ENCODE measurements at places on chromosomes 13 and 19.

- no peak for DNase-seq
These were observed 783.3 kb upstream of the ATXN8OS start for GRCh38 chr13:69324090-69324886.

DNA sequence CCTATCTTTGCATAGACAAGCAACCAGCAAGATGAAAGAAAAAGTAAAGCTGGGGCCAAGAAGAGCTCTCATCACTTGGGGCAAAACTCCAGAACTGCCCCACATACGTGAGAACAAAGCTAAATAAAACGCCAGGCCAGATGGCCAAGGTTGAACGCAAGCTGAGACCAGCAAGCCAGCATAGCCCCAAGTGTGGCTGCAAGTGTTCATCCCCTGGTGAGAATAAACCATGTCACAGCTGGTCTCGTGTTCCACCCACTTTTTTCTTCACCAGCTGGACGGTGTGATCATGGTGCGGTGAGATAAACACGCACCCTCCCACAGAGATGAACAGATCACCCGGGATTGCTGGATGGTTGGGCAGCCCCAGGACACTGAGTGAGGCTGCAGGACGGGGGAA lies 109.6 kb upstream of the CACNA1A start:
- no peak for DNase-seq

GRCh38 chr19:33463199-33463598 lies 58.4 kb downstream of the PEPD start:
- DNase-seq = no peak

- no peak for DNase-seq
These were observed 8.6 kb downstream of the BRCA2 start for GRCh38 chr13:32323912-32324311.

- no peak for DNase-seq
These were observed 1708.9 kb downstream of the SLITRK5 start for GRCh38 chr13:89380101-89380500.

DNA sequence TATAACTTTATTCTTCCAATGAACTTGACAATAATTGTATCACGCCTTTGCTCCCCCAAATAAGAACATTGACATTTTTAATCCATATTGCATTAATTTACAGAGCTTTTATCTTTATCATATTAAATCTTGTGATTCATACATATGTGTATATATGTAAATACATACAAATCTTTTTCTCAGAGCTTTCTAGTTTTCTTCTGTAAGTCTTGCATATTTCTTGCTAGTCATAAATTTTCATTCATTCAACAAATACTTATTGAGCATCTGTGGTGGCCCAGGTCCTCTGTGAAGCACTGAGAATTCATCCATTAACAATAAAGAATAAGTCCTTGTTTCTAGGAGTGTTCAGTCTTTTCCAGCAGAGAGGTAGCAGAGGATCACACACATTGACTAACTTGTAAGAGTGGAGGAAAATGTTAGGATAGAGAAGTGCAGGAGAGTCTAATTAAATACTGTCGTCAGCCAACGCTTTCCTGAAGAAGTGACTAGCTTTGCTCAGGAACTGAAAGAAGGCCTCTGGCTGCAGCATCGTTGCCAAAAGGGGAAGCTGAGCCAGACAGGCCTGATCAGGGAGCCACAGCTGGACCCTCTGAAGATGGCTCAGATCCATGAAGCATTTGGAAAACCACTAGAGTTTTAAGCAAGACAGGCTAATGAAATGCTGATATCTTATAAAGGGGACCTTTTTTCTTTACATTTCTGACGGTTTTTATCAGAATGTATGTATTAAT lies 38.6 kb upstream of the LAMP1 start:
- no peak for DNase-seq

DNA sequence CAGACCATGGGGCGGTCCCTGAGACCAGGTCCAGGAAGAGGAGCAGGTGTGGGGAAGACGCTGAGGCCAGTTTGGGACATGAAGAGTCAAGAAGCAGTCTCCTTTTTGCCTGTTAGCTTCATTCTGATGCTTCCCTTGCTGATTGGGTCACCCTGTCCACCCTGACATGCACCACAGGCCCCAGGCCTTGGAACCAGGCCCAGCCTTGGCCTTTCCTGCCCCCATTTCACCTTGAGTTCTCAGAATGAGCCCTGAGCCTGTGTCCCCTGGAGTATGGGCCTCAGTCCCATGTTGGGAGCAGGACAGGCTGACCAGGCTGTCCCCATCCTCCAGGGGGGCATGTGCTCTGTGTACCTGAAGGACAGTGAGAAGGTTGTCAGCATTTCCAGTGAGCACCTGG lies 4.9 kb upstream of the TIMM50 start:
- DNase-seq = no peak

- no peak for DNase-seq
These were observed 1.5 kb downstream of the UNC13A start for GRCh38 chr19:17686592-17687024.

DNA sequence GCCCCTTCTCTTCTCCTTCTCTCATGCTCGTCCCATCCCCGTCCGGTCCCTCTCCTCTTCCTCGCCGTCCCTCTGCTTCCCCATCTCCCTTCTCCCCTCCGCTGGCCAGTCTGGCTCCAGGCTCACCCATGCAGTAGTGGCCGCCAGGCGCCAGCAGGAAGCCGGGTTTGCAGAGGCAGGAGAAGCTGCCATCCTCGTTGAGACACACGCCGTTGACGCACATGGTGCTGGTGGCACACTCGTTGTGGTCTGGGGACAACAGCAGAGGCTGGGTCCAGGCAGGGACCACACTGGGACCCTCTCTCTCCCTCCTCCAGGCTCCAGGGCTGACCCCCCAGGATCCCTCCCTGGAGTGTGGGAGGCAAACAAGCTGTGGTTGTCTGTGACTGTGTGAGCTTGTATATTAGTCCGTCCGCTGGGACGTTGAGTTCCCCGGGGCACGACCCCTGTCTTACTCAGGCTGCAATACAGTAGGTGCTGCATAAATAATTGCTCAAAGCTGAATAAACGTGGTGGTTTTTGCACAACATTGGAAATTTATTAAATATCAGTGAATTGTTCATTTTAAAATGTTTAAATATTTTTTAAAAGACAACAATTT lies 16.4 kb downstream of the FBN3 start:
- DNase-seq = no peak

DNA sequence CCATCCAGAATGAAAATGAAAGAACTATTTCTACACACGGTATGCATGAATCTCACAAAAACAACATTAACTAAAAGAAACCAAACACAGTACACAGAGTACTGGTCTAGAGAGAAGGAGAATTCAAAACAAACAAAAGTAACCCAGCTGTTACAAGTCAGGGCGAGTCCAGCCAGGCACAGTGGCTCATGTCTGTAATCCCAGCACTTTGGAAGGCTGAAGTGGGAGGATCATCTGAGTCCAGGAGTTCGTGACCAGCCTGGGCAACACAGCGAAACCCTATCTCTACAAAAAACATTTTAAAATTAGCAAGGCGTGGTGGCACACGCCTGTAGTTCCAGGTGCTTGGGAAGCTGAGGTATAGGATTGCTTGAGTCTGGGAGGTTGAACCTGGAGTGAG lies 1.7 kb upstream of the PSMC4 start:
- no peak for DNase-seq

- DNase-seq = no peak
These were observed 1.2 kb downstream of the ADAMTSL5 start for GRCh38 chr19:1511318-1512317.

DNA sequence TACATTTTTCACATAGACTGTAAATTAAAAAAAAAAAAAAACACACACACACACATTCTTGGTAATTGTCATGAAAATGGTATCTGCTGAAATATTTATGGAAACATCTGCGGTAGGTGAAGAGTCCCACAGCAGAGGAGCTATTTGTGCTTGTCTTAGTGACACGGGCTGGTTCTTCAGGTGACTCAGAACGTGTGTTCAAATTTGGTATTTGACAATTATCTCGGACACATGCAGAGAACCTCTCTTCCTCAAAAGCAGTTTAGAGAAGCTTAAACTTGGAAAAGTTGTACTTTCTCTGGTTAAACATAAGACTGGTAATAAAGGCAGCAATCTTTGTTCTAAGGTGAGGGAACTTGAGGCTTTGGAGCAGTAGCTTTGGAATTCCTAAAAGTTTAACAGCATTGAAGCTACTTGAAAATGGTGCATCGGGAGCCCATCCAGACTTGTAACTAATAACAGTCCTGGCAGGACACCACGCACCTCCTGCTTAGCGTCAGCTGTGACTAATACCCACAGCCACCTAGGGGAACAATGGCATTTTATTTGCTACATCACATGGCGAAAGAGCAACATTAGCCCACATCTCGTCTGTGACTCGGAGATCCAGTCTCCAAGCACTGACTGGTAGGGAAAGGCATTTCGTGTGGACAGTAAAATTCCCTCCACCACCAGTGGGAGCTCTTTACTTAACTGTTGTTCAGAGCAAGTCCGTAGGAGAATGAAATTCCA lies 1505.1 kb upstream of the SLC10A2 start:
- no peak for DNase-seq

DNA sequence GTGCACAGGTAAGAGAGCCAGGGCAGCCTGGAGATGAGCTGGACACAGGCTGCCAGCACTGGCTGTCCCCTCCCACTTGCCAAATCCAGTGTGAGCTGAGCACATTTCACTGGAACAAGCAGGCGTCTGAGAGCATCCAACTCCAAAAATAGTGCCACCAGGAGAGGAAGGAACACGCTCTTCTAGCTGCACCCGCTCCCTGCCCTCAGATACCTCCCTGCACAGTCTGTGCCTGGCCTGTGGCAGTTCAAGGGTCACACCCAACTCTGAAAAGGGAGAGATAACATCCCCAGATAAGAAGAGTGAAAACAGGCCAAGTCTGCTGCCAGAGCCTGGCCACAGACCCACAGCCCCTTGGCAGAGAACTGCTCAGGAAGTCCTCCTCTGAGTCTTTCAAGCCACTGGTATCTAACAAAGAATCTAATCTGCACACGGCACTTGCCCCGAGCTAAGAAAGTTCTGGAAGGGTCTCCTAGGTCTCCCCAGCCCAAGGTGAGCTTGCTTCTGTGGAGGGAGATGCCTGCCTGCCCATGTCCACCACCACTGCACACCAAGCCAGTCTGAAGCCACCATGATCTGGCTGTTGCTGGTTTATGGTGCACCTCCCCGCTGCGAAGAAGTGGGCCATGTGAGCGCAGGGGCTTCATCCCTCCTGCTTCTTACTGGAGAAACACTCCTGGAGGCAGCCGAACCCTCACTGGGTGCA lies 14.7 kb downstream of the ELL start:
- DNase-seq = no peak

GRCh38 chr13:39784347-39784746 lies 128.9 kb downstream of the COG6 start:
- DNase-seq = no peak

DNA sequence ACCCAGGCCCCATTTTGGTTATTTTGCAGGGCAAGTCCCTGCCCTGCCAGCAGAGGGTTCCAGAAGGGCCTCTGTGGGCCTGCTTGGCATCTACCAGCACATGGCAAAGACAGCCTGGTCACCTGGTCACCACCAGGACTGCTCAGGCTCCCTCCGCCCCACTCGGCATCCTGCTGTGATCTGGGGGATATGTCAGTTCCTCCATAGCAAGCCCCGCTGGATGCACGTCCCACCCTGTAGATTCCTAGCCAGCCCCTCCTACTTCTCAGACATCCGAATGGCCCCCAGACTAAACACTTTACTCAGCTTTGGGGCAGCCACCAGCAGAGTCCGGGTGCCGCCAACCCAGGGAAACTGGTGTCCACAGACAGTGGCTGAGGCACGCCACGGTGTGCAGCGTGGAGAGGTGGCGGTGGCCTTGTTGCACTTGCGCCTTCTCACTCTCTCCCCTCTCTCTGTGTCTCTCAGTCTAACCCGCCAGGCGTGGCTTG lies 31.8 kb upstream of the USE1 start:
- no peak for DNase-seq

DNA sequence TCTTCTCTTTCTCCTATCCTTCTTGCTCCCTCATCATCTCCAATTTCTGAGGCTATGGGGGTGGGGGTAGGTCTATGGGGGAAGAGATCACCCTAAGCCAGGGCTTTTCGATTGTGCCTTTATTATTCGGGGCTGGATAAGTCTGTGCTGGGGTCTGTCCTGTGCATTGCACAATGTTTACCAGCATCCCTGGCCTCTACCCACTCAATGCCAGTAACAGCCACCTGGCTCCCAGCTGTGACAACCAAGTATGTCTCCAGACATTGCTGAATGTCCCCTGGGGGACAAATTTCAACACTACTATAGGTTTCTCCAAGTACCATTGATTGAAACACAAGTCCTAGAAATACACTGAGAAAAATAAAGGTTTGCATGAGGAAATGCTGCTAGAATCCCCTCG lies 13.2 kb downstream of the CBY2 start:
- no peak for DNase-seq

DNA sequence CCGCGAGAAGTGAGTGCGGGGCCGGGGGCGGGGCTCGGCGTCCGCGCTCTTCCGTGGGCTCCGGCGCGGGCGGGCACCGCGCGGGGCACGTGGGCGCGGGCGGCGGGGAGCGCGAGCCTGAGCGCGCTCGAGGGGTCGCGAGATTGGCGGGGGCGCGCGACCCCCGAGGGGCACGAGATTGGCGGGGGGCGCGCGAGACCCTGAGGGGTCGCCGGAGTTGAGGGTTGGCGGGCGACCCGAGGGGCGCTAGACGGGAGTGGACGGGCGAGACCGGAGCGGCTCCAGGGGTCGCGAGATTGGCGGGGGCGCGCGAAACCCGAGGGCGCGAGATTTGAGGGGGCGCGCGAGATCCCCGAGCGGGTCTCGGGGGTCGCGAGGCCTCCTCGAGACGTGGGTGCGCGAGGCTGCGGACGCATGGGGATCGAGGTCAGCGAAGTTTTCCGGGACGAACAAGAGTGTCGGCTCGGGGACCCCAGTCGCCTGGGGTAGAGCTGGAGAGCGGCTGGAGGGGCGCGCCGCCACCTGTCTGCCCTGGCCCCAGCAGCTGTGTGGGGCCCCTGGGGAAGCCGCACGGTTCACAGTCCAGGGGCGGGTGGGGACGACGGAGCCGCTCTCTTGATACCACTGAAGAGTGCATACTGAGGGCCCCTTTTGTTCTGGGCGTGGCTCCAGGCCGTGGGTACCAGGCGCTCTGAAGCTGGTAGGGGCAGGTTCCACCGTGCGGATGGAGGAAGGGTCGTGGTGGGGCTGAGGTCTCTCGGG lies 682 bp downstream of the SSBP4 start:
- no peak for DNase-seq

DNA sequence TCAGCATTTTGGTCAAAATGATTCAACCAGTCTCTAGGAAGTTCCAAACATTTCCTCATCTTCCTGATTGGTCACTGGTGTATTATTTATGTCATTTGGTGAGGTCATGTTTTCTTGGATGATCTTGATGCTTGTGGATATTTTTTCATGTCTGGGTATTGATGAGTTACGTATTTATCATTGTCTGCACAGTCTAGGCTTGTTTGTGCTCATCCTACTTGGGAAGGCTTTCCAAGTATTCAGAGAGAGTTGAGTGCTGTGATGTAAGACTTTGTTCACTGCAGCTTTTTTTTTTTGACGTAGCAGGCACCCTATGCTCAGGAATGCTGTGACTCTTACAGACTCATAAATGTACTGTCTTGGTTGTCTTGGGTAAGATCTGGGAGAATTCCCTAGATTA lies 509.5 kb downstream of the SLITRK1 start:
- DNase-seq = no peak

- no peak for DNase-seq
These were observed 39.3 kb downstream of the LMO7 start for GRCh38 chr13:75675421-75675820.
